Left renal pelvis (tissue), 4 donors: ENCODE measurements at places on chromosomes 1 and 21. TPM values are rescaled to one million over a fixed set of nuclear protein-coding genes. Genes with fewer than 3 reads are reported as not detected.

GRCh38 chr1:180899262-180899661 lies 13.4 kb upstream of the KIAA1614 start:
- no peak for DNase-seq

DNA sequence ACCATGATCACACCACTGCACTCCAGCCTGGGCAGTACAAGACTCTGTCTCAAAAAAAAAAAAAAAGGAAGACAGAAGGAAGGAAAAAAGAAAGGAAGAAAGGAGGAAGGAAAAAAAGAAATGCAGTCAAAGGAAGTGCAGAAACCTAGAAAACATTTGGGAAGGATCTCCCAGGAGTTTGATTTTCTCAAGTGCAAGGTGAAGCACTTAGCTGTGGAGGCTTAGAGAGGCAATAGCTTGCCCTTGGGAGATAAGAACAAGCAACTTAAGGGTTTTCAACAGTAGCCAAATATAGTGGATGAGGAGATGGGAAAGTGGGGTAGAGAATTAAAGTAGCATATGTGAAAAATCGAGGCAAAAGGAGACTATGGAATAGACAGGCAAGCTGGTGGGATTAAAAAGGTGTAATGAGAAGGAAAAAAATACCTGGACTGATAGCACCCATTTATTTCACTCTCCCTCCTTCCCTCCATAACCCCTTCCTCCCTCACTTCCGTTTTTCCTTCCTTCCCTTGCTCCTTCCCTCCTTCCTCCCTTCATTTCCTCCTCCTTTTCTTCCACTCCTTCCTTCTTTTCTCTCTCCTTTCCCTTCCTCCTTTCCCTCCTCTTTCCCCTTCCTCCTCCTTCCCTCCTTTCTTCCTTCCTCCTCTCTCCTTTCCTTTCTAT lies 6.8 kb upstream of the FAM89A start:
- no peak for DNase-seq

DNA sequence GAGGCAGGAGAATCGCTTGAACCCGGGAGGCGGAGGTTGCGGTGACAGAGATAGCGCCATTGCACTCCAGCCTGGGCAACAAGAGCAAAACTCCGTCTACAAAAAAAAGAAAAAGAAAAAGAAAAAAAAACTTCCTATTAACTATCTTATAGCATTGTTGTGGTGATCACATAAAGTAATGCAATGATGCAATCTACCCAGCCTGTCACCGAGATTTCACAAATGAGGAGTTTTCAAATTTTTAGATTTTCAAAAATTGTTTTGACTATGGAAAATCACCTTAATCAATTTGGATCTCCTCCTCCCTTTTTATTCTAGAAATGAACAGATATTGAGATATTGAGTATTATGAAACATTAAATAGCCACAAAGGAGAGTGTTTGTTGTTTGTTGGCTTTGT lies 8.0 kb downstream of the FMO5 start:
- DNase-seq = no peak

GRCh38 chr1:24190983-24191461 lies 3.9 kb upstream of the IFNLR1 start:
- no peak for DNase-seq

DNA sequence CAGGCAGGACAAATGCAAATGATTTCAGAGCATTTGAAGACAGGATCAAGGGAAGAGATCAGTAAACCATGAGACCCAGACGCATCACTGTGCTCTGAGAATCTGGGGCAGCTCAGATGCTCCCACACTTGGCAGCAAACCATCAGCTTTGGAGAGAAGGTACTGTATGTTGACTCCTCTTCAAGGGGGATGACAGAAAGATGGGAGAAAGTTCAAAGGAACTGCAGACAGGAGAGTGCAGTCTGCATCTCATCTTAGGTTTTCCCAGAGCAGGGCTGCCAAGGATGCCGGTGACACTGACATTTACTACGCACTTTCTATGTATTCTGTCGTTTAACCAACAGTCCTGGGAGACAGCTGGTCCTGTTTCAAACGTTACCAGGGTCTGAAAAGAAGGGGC lies 35.8 kb downstream of the OLFML2B start:
- no peak for DNase-seq

DNA sequence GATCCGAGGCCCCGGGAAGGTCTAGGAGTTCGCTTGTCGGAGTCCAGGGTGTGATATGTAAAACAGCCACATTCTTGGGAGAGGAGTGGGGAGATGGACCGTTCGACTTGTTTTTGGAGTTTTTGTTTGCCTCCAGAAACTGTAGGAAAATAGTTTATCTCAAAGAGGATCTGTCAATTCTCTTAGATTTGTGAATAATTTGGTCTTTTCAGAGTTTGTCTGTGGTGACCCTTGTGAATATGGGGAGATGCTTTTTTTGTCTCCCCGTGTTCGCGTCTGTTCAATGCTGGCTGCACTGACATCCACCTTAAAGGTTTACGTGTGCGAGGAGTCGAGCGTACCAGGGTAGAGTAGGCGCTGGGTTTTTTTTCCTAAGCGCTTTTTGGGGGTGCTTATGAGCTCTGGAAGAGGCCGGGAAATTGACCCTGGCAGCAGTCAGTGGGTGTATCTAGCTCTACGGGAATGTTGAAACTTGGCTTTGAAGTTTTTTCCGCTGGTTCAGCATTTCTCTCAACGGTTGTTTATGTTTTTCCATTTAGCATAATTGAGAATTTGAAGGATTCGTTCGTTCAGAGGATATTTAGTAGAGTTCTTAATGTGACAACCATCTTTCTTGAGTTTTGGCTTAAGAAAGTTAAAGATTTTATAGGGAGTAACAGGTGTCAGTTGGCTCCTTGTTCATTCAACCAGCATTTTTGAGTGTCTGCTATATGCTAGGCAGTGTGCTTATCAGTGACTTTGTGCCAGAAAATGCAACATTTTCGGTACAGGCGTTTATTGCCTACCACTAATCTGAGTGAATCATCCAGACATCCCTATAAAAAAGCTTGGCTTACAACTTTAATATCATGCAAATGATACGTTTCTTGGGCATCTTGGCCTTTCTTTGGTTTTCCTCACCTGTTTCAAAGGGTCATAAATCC lies 1.2 kb downstream of the SZRD1 start:
- no peak for DNase-seq

SPRR5 gene
- polyA plus RNA-seq = not detected

KRTAP13-2 gene
- polyA plus RNA-seq = not detected

MINDY1 gene
- polyA plus RNA-seq = 40.4 TPM
